Activated T-cell treated with anti-CD3 and anti-CD28 coated beads for 4 hours (primary cell): ENCODE measurements at places on chromosomes 1 and 21.

- DNase-seq = no peak
Observed at GRCh38 chr1:172266528-172267174, 153.8 kb upstream of the C1orf105 start.

DNA sequence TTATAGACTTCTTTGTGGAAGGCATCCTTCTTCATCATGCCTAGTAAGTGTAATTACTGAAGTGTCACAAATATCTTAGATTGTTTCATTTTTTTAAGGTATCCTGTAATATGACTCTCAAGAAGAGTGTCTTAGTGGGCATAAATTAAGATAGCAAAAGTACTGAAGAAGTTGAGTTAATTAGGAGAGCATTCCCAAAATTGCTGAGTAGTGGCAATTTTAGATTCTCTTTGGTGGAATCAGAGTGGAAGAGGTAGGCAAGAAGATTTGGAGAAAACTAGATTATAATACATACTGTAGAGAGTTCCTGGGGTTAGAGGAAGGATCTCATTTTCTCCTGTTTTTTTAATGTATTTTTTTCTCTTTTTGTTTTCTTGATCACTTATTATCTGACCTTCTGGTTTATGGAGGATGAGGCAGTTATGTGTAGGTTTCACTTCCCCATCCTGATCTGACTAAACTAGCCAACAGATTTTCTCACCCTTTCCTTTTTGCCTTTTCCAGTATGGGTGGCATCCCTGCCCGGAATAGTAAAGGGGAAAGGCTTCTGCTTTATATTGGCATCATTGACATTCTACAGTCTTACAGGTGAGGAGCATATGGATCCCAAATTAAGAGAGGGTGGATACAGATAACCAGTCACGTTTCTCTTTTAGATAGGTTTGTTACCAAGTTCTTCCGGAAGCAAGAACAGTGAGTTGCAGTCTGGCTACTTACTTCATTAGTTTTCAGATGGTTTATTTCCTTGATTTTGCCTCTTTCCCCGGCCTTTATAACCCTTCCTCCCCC lies 16.7 kb upstream of the PSMD4 start:
- DNase-seq = no peak

- DNase-seq = no peak
Observed at GRCh38 chr1:236154671-236155398, 12.5 kb downstream of the GPR137B start.

DNA sequence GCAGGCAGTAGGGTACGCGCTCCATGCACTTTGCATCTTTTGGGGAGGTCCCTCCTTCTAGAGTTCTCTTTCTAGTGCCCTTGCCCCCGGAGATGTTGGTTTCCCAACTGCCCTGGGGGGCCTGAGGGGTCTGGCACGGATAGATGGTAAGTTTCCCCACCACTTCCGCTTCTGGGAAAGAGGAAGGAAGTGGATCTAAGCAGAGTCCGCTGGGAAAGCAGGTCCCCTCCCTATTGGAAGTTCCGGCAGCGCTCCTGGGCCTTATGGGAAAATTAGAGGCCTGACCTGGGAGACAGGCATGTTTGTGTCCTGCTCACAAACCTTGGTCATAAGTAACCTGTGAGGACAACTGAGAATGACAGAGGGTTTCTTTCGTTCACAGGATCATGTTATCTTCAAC lies 274.4 kb downstream of the RPS6KC1 start:
- DNase-seq = no peak

DNA sequence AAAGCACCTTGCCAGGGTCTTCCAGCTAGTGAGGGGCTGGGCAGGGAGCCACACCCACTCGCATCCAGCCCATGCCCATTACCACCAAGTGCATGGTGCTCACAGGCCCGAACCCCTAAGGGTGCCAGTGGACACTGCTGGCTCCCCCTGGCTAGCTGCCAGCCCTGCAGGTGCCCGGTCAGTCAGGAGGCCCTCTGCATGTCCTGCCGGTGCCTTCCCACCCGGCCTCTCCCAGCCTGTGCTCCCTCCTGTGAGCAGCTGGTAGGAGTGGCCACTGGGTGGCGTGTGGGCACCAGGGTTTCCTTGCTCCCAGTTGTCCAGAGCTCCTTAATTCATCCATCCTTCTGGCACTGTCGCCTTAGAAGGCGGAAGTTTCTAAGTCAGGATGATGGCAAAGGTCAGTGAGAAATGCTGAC lies 33.4 kb downstream of the QSOX1 start:
- DNase-seq = no peak

DNA sequence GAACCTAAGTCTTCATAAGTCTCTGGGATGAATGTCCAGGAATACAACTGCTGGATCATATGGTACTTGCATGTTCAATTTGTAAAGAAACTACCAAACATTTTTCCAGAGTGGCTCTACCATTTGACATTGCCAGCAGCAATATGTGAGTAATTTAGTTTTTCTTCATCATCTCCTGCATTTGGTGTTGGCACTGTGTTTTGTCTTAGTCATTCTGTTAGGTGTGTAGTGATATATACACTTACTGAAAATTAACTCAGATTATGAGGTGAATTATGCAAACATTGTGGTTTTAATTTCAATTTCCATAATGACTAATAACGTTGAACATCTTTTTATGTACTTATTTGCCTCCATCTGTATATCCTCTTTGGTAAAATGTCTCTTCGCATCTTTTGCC lies 138.7 kb downstream of the LRRC40 start:
- no peak for DNase-seq

GRCh38 chr1:15951341-15952153 lies 24.4 kb downstream of the ZBTB17 start:
- no peak for DNase-seq

GRCh38 chr1:56382929-56383328 lies 196.4 kb downstream of the PLPP3 start:
- no peak for DNase-seq

DNA sequence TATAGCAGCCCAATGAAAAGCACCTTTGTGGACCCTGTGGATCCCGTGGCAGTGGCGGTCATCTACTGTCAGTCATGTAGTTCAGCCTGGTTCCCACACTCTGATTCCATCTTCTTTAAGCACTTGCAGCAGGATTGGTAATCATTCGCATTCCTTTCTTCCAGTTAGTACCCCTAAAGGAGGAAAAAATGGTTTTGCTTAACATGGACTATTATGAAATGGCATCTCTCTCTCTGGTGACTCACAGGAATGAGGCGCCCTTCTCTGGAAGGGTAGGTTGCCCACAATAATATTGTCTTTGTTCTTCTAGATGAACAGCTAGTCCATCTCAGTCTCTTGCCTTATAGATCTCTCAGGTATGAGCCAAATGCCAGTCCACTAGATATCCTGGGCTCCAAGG lies 127.9 kb upstream of the MROH9 start:
- no peak for DNase-seq

DNA sequence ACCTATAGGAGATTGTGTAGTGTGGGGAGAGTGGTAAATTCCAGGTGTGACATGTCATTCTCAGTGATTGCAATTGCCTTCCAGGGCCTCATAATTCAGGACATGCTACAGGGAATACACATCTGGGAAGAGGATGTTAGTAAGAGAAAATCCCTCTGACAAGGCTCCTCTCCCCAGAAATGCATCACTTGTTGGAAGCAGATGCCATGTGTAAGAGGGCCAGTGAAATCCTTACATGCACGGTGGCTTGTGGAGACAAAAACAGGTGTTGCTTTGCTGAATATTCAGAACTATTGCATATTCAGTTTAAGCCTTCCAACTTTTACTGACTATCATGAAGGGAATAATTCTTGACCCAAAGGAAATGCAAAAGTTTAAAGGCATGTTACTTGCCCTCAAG lies 503.4 kb downstream of the NEGR1 start:
- DNase-seq = no peak

DNA sequence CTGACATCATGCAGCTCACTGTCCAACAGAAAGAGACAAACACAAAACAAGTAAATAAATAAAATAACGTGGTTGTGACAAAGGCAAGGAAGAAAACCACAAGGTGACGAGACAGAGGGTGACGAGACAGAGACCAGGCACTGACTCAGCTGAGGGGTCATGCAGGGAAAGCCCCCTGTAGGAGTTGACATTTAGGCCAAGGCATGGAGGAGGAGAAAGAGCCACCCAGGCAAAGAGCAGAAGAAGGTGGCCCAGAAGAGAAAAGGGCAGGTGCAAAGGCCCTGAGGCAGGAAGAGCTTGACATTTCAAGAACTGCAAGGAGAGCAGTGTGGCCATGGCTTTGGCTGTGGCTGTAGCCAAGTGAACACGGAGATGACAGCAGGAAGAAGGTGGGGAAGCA lies 65.1 kb upstream of the ID3 start:
- DNase-seq = peak; percentile 36

- no peak for DNase-seq
Observed at GRCh38 chr1:29650041-29650400, 413.7 kb downstream of the PTPRU start.
